ENCODE measurements at places on chromosomes 12 and 14.
A peak's percentile ranks its signal among the peaks of the same experiment; 100 is the strongest.

DNA sequence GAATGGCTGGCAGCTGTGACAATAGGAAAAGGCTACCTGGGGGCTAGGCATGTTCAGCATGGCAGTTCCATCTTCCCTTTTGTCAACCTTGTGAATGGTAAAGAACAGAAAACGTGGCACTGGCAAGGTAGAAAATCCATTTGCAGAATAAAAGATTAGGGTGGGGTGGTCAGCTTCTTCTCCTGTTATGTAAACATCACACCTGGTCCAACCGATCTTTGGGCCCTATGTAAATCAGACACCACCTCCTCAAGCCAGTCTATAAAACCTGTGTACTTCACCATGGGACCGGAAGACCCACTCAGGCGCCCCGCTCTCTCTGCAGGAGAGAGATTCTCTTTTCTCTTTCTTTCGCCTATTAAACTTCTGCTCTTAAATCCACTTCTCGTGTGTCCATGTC is 19.6 kb upstream of the TMEM30B start:
- DNase-seq: no peak

- no peak for DNase-seq
These were observed 82.0 kb upstream of the CPM start for GRCh38 chr12:69015017-69015416.

- DNase-seq: no peak
These were observed 10.8 kb upstream of the BCDIN3D start for GRCh38 chr12:49853671-49854070.

- no peak for DNase-seq
These were observed 58.3 kb upstream of the JDP2 start for GRCh38 chr14:75369506-75369905.

DNA sequence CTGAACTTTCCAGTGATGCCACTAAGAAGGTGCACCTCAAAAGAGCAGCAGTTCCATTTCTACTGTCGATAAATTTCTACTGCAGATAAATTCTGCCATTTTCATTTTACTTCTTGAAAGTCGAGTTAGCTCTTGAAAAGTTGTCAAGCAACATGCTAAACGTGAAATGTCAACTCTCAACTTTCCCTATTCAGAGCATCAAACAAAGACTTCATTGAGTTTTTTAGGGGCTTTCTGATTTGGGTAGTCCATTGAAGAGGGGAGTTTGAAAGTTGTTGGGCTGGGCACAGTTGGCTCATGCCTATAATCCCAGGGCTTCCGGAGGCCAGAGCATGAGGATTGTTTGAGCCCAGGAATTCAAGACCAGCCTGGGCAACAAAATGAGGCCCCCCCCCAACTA is 59.4 kb upstream of the SYNE2 start:
- DNase-seq: no peak

- DNase-seq: no peak
These were observed 1505.6 kb upstream of the FLRT2 start for GRCh38 chr14:84024231-84024820.

DNA sequence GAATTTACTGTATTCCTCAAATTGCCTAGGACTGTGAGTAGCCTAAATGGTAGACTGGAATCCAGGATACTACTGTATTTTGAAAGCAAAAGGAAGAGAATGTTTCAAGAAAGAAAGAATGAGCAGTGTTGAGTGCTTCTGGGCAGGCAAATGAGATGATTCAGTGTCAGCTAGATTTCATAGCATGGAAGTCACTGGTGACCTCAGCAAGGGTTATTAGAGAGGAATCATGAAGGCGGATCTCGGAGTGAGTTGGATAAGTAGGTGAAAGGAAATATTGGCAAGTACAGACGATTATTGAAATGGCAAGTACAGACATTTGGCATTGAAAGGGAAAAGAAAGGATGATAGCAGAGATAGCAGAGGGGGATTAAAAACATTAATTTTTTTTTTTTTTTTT is 27.1 kb downstream of the VRK1 start:
- no peak for DNase-seq

DNA sequence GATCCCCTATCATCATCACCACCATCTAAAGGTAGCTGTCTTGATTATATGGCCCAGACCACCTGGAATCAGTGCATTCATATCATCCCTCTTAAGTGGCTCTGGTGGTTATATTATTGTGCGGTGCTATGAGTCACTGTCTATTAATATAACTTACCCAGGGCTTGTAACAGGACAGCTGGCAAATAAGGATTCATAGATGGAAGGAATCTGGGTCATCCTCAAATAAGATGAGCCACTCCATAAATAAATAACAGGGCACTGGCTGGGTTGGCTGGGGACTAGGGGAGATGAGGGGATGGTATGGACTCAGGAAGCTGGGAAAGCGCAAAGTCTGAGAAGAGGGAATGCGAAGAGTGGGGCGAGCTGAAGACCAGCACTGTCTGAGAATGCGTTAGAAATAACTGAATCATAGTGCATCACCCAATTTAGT is 216.1 kb downstream of the NUAK1 start:
- DNase-seq: no peak

DNA sequence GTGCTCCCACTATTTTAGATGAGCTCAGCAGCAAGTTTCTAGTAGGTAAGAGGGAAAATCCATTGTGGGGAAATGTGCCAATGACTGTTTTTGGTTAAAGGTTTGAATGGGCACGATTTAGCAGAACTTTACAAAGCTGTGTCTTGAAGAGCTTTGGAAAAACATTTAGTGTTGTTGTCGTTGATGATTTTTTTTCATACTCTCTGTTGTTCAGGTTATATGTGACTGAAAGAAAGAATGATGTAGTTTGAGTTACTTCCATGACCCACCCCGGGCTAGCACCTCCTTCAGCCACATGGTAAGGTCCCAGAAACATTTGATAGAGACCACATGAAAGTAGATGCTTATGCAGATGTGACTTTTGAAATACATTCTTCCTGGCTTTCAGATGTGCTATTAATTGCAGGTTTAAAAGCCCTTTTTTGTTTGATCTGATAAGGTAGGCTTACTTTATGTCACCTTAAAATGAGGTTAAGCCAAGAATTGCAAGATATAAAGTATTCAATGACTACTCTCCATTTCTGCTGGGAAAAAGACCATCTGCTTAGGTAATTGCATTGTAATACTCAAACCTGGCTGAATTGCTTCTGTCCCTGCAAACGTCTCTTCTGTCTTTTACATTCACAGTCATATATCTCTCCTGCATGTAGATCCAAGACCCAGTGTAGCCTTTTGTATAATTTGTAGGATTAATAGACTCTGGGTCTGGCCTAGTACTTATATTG is 250.6 kb downstream of the RGS6 start:
- no peak for DNase-seq

DNA sequence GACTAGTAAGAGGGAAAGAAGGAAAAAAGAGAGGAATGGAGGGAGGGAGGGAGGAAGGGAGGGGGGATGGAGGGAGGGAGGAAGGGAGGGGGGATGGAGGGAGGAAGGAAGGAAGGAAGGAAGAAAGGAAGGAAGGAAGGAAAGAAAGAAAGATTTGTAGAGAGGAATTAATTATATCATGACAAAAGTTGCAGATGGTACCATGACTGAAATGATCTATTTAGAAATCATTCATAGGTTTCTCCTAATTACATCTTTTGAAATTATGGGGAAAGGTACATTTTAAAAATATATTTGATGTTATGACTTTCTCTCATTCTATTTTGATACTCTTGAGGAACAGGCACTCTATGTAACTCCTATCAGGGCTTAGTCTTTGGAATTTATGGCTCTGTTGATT is 236.2 kb upstream of the BTG1 start:
- DNase-seq: no peak

GRCh38 chr14:51666070-51666469 is 14.4 kb downstream of the FRMD6 start:
- DNase-seq: no peak

- DNase-seq: no peak
These were observed 33.4 kb downstream of the SLC11A2 start for GRCh38 chr12:50992819-50993218.

DNA sequence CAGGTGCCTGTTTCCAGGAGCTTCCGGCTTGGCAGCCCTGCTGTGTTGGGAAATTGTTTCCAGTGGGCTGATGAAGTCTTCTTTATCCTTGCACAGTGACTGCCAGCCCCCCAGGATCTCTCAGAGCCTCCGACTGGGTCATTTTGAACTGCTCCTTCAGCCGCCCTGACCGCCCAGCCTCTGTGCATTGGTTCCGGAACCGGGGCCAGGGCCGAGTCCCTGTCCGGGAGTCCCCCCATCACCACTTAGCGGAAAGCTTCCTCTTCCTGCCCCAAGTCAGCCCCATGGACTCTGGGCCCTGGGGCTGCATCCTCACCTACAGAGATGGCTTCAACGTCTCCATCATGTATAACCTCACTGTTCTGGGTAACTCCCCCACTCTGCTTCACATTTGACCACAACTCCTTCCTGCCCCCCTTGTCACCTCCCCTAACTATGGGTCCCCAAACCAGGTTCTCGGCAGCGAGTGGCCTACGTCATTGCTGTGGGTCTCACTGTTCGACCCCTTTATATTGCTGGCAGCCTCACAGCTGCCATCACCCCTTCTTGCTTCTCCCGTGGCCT is 2.3 kb downstream of the LAG3 start:
- DNase-seq: no peak

- DNase-seq: no peak
These were observed 272.0 kb downstream of the ZFP36L1 start for GRCh38 chr14:68520637-68521556.

DNA sequence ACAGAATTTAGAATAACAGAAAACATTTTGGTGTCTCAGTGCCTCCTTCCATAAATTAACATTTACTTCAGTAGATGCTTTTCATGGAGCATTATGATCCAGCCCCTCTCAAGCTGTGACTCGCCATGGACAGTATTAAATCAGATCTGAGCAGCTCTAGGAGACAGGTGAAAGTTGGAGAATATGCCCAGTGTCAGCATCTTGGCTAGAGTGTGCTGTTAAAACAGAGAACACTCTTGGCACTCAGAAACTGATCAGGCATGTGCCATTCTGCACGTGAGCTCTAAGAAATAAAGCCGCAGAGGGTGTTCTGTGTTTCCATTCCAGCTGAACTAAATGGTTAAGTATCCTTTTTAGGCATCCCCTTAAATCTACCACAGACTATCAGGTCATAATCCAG is 68.0 kb downstream of the DIP2B start:
- no peak for DNase-seq

DNA sequence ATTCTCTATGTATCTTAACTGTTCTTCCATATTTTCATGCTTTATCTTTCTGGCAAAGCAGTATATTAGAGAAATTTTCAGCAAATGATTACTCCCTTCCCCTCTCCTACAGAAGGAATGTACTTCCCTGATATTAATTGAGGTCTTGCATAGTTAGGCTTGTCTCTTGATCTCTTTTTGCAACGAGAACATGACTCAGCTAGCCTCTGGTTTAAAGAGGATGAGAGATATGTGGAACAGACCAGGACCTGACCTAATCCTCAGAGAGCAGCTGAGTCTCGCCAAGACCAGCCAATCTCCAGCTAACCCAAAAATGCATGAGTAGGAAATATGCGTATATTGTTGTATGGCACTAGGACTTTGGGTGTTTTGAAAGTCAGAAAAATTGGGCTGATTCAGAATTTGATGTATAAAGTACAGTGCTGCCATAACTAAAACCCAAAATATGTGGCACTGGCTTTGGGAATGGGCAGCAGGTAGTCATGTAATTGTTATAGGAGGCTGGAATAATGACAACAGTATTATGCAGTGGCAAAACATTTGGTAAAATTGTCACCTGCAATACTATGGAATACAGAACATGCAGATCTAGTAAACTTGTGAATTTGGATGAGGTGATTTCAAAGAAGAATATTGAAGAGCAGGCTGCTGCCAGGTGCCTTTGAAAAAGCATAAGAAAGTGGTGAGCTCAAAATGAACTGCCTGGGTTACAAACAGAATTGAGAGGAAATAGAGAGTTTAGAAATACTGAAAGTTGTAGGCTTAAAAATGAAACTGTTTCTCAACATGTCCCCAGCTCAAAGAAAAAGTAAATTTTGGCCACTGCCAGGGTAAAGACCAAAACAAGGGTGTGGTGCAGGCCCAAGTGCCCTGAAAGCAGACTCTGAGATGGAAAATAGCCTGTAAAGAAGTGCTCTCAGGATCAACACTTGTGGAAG is 9.3 kb upstream of the USP15 start:
- DNase-seq: peak; percentile 63

GRCh38 chr12:15130541-15130940 is 90.7 kb downstream of the RERG start:
- no peak for DNase-seq

DNA sequence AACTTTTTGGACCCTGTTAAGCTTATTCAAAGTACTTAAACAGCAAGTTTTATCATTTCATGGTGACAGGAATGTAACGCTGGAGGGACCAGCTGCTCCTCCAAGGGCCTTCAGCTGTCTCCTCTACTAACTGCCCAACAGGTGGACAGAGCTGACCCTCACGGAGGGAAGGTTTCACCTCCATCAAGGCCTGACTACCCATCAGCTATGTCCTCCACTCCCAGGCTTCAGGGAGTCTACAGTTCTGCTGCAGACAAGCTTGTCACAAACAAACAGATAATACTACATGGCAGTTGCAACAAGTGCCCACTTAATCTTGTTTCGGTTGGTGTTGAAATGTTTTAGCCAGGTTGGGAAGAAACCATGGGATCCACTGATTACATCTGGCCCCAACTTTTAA is 175.1 kb downstream of the TTC7B start:
- DNase-seq: no peak

DNA sequence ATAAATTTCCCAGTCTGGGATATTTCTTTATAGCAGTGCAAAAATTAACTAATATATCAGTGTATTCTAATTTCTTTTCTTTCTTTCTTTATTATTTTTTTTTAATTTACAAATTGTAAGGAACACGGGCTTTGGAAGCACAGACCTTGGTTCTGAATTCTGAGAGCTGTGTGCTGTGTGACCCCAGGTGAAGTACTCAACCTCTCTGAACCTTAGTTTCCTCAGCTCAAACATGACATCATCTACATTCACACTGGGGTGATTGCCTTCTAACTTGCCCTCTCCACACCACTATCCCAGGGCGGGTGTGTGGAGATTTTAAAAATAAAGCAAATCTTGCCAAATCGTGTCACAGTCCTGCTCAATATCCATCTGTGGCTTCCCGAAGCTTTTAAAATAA is 282.8 kb downstream of the C12orf75 start:
- DNase-seq: no peak

DNA sequence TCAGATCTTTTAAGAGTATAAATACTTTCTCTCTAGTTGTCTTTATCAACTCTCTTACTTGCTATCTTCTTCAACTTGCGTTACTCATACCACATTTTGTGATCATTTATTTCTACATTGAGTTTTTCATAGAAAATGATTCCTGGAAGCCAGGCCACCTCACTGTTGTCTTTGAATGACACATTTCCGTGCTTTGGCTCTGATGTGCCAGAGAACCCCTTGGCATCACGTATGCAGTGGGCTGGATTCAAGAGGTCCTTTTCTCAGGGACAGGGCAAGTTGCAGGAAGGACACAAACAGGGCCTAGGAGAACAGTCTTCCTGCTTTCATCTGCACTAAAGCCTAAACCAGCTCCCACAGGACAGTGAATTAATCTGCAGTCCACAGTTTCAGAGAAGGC is 70.3 kb upstream of the PYGL start:
- DNase-seq: no peak

- no peak for DNase-seq
These were observed 45.5 kb downstream of the EID3 start for GRCh38 chr12:104348994-104349494.
